ENCODE measurements at places on chromosomes 3 and 15.

DNA sequence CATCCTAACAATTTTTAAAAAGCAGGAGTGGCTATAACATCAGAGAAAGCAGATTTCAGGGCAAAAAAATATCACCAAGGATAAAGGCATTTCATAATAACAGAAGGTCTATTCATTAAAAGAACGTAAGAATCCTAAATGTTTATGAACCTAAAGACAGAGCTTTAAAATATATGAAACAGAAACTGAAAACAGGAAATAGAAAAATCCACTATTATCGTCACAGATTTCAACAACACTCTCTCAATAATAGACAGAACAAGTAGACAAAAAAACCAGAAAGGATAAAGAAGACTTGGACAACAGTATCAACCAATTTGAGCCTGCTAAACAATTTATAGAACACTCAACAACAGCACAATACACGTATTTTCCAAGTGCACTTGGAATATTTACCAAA is 71.4 kb downstream of the FBXL22 start:
- ATAC-seq, result no peak

GRCh38 chr15:25691544-25692430 is 171.3 kb downstream of the ATP10A start:
- ATAC-seq, result no peak

GRCh38 chr3:170144437-170144843 is 37.1 kb downstream of the PHC3 start:
- no peak for ATAC-seq

DNA sequence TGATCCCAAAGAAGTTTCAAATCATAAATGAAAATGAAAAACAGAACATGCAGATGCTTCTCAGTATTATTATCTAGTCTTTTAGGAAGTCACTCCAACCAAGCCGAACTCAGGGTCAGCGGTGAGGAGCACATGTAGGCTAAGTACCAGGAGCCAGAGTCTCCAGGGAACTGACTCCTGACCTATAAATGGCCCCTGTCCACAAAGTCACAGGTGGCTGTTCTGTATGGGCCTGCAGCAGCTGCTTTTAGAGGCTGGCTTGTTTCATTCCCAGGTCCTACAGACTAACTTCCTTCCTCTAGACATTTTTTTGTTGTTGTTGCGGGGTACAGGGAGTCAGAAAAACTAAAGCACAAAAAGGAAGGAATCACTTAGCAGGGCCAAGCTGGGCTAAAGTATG is 54.6 kb downstream of the DAPK2 start:
- ATAC-seq, result no peak

- no peak for ATAC-seq
Measured at GRCh38 chr3:129918461-129918860, 24.9 kb upstream of the TMCC1 start.

GRCh38 chr15:84847382-84847781 is 30.2 kb downstream of the ALPK3 start:
- no peak for ATAC-seq

GRCh38 chr3:108408883-108409799 is 101.3 kb downstream of the MYH15 start:
- no peak for ATAC-seq

- ATAC-seq, result no peak
Measured at GRCh38 chr3:12773710-12774086, 14.6 kb upstream of the TMEM40 start.

GRCh38 chr15:70401709-70402108 is 304.0 kb upstream of the TLE3 start:
- ATAC-seq, result no peak

GRCh38 chr3:5756443-5756842 is 568.9 kb downstream of the EDEM1 start:
- no peak for ATAC-seq

DNA sequence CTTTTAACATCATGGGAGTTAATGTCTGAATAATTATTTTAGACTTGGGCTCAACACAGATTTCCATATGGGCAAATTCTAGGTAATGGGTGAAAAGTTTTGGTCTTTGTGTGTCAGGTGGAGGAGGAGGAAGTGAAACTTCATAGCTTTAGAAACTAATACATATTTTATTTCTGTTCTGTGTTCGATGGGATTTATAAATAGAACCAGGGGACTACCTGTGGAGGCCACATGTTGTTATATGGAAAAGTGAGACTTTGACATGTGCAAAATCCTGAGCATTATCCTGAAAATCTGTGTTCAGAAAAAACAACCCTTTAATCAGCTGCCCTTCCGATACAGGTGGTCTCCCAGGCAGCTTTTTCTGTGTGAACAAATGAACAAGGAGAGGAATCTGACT is 209.5 kb downstream of the SOX2 start:
- no peak for ATAC-seq

- ATAC-seq, result no peak
Measured at GRCh38 chr3:132974097-132974496, 64.1 kb upstream of the TMEM108 start.

GRCh38 chr3:143605233-143605950 is 242.9 kb downstream of the SLC9A9 start:
- no peak for ATAC-seq

- peak; percentile 91 for ATAC-seq
Measured at GRCh38 chr3:63193647-63194046, 84.5 kb upstream of the SYNPR start.

GRCh38 chr15:80442728-80443403 is 38.7 kb downstream of the ARNT2 start:
- no peak for ATAC-seq

DNA sequence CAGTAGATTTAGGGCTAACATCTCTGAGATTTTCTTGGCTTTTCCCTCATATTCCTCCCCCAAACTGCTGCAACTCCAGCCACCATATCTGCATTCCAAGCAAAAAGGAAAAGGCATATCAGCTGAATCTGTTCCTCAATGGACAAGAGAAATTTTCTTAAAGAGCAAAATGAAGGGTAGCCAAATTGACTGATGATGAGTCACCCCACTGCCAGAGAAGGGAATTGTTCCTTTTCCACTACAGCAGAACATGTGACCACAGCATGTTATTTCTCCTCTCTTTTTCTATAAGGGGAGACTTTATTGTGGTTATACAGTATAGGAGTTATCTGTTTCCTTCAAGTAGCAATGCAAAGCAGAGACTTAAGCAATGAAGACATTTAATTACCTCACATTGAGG is 172.5 kb downstream of the MTHFS start:
- ATAC-seq, result peak; percentile 86

DNA sequence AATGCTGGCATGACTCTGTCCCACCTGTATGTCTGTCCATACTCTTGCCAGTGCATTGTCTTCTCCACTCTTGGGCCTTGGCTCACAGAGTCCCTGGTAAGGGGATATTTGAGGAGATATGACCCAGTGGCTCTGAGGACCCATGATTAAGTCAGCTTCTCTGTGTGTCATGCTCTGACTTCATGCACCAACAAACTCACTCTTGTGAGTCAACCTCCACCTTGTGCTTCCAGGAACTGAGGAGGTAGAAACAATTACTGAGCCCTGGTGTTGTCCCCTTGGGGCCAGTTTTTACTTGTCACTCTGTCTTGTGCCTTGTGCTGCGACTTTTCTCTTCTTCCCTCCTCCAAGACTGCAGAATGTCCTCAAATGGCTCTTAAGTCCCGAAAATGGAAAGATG is 127.1 kb downstream of the ABHD5 start:
- ATAC-seq, result no peak

- ATAC-seq, result no peak
Measured at GRCh38 chr15:60933900-60934885, 294.9 kb downstream of the RORA start.

DNA sequence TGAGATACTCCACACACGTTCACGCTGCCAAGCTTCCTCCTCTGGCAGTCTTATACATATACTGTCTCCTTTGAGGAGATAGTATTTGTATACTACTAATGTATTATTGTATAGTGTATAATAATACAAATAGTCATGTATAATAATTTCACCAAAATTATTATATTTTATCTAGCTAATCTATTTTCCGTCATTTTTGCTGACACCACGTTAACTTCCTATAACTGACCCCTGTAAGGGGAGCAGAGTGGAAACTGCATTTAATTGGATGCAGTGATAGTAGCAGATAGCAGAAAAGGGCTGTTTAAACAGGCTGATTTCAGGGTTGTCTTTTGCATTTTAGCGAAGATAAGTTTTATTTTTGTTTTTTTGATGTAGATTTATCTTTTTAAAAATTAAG is 30.5 kb upstream of the TMEM42 start:
- ATAC-seq, result no peak
